Karpas-422 (cell line): ENCODE measurements at places on chromosomes 6 and 20.
A peak's percentile ranks its signal among the peaks of the same experiment; 100 is the strongest.

- no peak for DNase-seq
Observed at GRCh38 chr6:132569170-132569569, 952 bp upstream of the TAAR6 start.

GRCh38 chr6:142943711-142944123 lies 1.3 kb downstream of the HIVEP2 start:
- peak; percentile 40 for DNase-seq

- DNase-seq, result no peak
Observed at GRCh38 chr6:51112731-51113130, 294.1 kb downstream of the TFAP2B start.

- no peak for DNase-seq
Observed at GRCh38 chr6:106156413-106156812, 70.3 kb downstream of the PRDM1 start.

DNA sequence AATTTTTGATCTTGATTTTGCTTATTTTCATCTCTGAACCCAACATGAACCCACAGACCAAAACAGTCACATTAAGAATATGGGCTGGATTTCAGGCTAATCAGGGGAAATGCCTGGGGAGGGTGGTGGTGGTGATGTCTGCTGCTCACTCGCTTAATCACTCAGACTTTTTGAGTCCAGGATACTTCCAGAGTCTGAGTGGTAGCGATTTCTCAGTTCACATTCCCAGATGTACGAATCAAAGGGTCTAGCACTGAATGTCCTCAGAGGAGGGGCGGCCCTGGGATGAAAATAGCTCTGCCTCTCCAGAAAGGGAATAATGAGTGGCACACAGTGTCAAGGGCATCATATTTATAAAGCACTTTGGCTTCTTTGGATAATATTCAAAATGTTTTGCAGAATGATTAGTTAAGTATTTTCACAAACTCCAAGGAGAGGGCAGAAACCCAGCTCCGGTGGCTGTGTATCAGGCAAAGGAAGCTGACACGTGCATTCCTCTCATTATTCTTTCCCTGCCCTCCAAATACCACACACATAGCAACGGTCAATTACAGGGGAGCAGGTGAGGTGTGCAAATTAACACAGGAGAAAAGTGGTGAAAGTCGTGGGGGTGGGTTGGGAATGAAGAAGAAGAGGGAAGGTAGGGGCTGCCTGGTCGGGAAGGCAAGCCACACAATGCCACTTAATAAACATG lies 345.2 kb upstream of the RSPO3 start:
- DNase-seq, result no peak

DNA sequence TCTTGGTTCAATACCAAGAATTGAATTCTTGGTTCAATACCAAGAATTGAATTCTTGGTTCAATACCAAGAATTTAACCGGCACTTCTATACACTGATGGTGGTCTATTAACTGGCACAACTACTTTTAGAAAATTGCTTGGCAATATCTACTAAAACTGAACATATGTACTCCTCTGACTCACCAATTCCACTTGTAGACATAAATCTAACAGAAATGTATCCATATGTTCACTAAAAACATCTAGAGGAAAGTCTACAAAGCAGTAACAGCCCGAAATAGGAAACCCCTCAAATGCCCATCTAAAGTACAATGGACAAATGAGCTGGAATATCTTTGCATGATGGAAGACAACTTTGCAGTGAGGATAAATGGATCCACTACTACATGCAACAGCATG lies 71.9 kb downstream of the KIF16B start:
- DNase-seq, result no peak

DNA sequence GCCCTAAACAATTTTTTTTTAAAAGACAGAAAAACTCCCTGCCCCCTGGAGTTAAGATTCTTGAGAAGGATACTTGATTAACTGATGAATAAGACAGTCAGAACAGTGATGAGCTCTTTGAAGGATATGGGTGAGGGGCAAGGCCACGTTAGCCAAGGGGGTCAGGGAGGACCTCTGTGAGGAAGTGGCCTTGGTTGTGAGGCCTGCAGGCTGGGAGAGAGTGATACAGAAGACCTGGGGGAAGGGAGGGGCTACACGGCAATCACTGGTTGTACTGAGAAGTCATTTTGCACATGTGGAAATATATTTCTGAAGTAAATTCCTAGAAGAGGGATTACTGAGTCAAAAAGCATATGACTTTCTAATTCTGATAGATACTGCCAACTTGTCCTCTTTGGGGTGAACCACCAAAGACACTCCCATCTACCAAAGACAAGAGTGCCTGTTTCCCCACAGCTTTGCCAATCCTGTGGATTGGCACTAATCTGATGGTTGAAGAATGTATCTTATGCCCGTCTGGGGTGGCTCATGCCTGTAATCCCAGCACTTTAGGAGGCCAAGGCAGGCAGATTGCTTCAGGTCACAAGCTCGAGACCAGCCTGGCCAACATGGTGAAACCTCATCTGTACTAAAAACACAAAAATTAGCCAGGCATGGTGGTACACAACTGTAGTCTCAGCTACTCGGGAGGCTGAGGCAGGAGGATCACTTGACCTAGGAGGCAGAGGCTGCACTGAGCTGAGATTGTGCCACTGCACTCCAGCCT lies 22.3 kb upstream of the BCAS4 start:
- no peak for DNase-seq

- DNase-seq, result no peak
Observed at GRCh38 chr20:32777177-32777956, 15.2 kb downstream of the DNMT3B start.

DNA sequence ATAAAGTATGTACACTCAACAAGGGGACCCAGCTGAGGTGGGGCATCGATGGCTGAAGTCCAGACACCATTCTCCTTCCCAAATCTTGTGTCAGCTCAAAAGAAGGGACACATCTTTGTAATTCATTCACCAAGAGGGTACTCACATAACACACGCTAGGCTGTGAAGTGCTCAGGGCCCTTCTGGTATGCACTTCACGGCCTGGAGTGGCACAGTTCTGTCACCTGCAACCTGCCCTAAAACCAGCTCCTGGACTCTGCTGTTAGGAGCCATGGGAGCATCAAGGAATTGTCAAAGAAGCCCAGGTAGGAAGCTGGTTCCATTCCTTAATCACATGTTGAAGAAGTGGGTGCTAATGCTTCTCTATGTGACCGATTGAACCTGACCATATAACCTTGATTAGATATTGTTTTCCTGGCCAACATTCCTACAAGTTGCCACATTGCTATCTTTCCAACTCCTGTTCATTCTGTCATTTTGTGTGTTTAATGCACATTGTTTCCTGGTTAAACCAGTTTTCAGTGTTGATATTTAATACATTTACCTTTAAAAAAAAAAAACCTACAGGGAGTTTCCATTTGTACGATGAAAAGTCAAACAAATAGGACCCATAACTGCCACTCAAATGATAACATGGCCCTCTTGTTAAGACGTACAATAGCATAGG lies 127.3 kb downstream of the TNFRSF21 start:
- DNase-seq, result no peak

GRCh38 chr6:168052291-168052891 lies 26.6 kb downstream of the FRMD1 start:
- DNase-seq, result no peak

- DNase-seq, result no peak
Observed at GRCh38 chr6:14436592-14437132, 319.1 kb downstream of the CD83 start.

GRCh38 chr6:77292564-77293546 lies 170.4 kb downstream of the HTR1B start:
- DNase-seq, result no peak

- DNase-seq, result no peak
Observed at GRCh38 chr20:4256874-4257273, 241.5 kb upstream of the RNF24 start.

DNA sequence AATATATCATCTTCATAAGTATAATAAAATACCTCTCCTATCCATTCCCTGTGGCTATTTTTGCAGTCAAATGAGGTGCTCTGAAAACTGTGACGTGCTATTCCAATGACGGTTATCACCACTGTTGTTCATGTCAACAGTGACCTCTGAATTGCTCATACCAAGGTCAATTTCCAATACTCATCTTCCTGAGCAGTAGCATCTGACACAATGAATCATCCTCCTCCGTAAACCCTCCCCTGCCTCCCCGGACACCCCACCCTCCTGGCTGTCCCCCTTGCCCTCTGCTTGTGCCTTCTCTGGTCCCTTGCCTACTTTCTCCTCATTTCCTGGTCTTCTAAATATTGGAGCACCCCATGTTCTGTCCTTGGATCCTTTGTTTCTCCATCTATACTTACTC lies 77.7 kb upstream of the SLC22A23 start:
- no peak for DNase-seq

GRCh38 chr6:134515986-134516385 lies 198.1 kb upstream of the SGK1 start:
- no peak for DNase-seq

DNA sequence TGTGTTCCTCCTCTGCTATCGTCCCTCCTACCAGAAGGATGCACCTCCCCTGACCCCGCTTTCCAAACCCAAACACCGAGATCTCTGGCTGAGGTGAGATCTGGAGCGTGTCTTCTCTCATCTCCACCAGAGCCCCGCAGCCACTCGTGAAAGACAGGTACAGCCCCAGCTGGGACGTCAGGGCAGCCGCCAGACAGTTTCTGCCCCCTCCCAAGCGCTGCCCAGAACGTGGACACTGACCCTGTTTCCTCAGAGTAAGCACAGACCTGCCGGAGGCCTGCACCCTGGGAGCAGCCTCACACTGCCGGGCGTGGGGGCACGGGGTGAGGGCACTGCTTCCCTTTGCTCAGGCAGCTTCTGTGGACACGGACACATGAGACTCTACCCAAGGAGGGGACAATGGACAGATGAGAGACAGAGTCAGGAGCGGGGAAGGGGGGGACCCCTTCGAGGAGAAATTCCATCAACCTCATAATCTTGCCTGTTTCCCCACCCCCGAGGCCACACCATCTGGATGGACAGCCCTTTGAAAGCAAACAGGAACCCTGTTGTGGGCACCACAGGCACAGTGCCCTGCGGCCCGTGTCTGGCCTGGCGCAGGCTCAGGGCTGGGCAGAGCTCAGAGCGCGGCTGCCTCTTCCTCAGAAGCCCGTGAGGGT lies 210.6 kb downstream of the DLL1 start:
- no peak for DNase-seq

- no peak for DNase-seq
Observed at GRCh38 chr6:169961772-169962561, 210.5 kb downstream of the ERMARD start.

- no peak for DNase-seq
Observed at GRCh38 chr6:118101831-118102345, 194.8 kb downstream of the SLC35F1 start.

- DNase-seq, result no peak
Observed at GRCh38 chr6:2171728-2172127, 73.7 kb downstream of the GMDS start.

DNA sequence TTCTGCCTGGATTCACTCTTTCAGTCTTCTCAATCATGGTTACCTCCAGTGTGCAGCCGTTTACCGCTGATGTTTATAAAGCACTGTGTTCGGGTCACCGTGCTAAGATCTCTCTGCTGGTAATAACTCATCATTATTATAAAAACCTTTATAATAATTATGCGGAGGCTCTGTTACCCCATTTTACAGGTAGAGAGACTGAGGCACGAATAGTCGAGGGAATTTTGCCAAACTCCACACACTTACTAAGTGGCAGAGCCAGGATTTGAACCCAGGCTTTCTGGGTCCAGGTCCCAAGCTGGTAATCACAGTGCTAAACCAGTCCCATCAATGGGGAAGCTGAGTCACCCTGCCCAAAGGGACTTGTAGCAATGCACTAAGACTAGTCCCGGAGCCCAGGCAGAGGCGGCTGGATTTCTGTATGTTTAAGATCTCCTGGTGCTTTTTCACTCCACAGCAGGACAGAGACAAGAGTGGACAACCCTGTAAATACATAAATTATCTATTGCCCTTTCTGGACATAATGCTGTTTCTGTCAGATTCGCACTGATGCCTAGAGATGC lies 48.1 kb downstream of the SYNJ2 start:
- DNase-seq, result no peak

DNA sequence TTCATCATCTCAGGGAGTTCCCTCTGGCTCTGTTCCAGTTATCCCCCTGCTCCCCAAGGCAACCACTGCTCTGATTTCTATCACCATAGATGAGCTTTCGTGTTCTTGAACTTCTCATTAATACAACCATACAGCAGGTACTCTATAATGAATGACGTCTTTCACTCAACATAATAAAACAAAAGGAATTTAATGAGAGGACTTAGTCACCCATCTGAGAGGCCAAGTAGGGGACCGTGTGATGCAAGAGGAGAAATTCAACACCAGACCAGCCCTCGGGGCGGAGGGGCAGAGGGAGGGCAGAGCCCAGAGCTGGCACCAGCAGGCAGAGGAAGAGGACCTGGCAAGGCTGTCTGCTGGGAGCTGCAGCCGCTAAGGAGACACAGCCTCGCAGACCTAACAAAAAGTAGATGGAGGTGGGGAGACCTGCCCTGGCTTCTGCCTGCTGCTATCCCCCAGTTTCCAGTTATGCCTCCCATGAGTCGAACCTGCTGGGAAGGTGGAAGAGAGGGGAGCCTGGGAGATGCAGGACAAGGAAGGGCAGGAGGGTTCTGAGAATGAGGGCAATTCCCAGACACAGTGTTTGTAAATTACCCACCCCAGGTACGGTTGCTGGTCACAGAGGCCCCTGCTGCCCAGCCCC lies 13.8 kb downstream of the CCN5 start:
- no peak for DNase-seq

- no peak for DNase-seq
Observed at GRCh38 chr6:11702089-11702488, 76.5 kb downstream of the ADTRP start.

DNA sequence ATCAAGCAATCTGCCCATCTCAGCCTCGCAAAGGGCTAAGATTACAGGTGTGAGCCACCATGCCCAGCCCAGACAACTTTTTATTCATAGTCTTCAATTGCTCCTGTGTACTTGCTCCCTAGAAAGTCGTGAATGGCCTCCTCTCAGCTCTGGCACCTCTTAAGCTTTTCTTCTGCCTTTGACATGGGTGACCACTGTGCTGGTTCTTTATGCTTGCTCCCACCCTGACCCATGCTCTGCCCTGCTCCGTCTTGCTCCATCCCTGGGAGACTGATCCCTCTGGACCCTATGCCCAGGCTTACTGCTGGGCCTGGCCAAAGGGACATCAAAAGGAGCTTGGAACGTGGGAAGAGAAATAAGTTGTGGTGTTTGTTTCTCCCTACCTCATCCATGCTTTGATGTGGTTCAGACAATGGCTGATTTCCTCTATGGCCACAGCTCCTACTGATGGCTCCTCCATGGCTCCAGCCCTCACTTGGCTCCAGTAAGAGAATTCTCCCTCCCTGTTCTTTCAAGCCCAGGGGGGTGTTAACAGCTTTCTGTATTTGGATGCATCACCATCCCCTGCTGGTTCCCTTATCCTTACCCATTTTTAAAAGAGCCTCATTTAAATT lies 7.7 kb upstream of the TREM2 start:
- no peak for DNase-seq

DNA sequence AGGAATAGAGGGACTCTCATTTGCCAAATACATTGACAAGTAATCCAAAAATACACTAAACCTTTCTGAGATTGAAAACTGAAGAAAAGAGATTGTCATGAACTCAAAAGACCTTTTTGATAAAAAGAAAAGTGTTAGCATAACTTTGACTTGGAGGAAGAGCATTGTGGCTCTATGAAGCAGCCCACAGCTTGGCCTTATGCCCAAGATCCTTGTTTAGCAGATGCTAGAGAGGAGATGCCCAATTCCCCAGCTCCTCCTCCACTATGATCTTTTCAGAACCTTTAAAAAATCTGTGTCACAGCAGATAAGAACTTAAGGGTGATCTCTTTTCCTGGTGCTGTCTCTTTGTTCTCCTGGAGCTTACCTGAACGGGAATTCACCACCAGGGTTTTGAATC lies 35.8 kb upstream of the IGF2R start:
- DNase-seq, result no peak
